ENCODE measurements at places on chromosomes 11 and 22.

DNA sequence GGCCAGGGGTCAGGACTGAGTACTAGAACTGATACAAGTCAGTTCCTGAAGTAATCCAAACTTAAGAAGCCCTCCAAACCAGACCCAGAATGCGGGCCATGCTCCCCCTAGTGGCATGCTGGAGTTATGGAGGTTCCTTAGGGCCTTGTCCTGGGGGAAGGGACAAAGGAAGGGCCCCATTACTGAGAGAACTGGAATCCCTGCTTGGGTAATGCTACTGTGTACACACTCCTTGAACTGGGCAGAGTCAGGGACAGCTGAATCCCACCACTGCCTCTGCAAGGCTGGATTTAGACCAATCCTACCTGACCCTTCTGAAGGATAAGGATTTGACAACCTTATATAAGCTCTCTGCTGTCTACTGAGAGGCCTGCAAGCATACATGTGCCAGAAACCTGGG is 97.3 kb upstream of the AKIP1 start:
- peak; percentile 34 for DNase-seq

DNA sequence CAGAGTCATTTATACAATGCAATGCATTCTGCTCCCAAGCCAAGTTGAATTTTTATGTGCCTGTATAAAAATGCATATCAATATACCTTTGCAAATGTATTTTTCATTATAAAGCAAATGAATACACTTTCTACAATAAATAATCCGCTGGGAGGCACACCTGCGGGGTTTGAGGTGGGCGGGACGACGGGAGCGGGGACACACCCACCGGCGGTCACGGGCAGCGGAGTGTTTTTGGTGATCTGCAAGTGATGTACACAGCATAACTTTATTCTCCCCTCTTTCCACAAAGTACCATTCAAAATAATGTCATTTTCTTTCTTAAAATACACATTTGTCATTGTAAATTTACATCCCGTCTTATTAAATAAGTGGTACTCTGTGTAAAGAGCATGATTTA is 54.1 kb downstream of the BRD1 start:
- no peak for DNase-seq

DNA sequence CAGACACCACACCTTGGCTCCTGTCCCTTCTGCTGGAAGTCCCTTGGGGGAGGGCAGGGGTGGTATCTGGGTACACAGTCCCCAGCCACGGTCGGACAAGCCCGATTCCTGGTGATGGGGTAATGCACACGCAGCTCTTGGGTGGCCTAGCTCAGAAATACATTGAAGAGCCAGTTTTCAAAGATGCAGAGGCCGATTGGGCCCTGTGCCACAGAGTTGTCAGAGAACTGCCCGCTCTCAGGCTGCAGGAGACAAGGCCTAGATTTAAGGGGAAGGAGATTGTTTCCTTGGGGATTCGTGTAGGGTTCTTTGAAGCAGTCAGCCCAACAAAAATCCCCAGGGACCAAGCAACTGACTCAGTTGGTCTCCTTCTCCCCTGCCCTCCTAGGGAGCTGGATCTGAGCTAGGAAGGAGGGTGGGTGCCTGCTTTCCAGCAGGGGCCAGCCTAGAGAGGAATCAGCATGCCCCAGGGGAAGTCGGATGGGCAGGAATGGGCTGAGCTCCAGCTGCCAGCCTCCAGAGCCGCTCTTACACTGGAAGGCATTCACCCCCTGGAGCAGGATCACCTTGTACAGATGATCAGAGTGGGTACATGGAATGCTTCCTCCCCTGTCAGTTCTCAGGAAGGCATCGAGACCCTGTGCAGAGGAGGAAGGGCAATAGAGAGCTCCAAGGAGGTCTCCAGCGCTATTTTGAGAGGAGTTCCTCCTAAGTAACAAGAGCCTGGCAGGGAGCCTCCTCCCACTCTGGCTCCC is 3.3 kb upstream of the SCN4B start:
- no peak for DNase-seq

- DNase-seq: no peak
Measured at GRCh38 chr11:75403983-75404658, 4.8 kb downstream of the RPS3 start.

- no peak for DNase-seq
Measured at GRCh38 chr11:114801773-114802172, 123.4 kb downstream of the NXPE2 start.

DNA sequence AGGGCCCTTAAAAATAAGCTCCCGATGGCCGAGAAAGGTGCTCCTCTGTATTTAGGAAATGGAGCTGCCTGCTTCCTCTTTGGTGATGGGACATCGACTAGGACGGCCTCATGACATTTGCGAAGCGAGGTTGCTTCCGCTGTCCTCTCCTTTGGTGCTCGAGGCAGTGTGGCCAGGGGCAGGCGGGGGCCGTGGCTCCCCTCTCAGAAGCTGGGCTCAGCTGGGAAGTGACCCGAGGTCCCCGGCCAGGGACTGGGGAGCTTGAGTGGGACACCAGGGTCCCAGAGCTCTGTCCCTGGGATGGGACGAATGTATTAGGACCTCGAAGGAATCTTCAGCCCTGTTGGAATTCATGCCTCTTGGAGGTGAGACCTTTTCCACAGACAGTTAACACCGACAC is 151.1 kb downstream of the CTTN start:
- no peak for DNase-seq

- DNase-seq: no peak
Measured at GRCh38 chr11:126499131-126499752, 143.8 kb downstream of the ST3GAL4 start.

GRCh38 chr11:69644071-69644961 is 3.4 kb downstream of the CCND1 start:
- DNase-seq: no peak

GRCh38 chr11:70883973-70884623 is 368.3 kb downstream of the SHANK2 start:
- no peak for DNase-seq

DNA sequence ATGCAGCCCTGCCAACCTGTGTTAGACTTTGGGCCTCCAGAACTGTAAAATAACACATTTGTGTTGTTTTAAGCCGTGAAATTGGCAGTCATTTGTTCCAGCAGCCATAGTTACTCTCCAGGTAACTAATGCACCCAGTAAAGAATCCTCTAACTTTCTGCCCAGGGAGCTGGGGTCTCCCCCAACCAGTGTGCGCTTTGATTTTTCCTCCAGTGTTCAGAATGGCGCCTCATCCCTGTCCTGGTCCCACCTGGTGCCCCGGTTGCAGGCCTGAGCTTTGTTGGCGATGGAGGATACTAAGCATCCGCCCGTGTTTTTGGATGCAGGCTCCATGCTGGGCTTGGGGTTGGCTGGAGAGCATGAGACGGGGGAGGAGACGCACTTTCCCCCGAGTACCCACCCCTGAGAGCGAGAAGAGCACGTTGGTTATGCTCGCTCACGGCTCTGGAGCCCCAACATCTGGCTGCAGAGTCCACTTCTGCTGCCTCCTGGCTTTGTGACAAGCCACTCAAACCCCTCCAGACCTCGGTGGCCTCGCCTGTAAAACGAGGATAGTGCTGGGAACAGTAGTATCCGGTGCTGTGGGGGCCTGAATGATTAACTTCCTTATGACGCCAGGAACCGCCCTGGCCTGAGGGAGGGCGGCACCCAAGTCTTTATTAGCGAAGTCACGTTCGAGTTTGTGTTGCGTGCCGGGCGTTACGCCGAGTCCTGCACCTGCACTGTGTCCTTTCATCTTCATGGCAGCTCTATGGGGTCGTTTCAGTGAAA is 25.8 kb downstream of the MRGPRD start:
- no peak for DNase-seq

DNA sequence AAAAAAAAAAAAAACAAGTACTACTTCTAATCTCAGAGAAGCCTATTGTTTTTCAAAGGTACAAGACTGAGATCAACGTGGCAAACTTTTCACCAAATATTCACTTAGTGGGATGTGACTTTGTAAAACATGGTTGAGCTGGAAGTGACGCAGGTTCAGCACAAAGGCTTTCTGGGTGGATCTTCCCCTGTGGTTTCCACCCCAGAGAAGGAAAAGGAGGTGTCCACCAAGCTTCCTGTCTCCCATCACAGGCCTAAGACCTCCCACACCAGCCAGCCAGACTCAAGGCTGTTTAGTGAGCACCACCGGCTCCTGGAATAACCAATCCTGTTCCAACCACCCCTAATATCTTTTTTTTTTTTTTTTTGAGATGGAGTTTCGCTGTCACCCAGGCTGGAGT is 5.7 kb downstream of the TMEM184B start:
- peak; percentile 24 for DNase-seq

DNA sequence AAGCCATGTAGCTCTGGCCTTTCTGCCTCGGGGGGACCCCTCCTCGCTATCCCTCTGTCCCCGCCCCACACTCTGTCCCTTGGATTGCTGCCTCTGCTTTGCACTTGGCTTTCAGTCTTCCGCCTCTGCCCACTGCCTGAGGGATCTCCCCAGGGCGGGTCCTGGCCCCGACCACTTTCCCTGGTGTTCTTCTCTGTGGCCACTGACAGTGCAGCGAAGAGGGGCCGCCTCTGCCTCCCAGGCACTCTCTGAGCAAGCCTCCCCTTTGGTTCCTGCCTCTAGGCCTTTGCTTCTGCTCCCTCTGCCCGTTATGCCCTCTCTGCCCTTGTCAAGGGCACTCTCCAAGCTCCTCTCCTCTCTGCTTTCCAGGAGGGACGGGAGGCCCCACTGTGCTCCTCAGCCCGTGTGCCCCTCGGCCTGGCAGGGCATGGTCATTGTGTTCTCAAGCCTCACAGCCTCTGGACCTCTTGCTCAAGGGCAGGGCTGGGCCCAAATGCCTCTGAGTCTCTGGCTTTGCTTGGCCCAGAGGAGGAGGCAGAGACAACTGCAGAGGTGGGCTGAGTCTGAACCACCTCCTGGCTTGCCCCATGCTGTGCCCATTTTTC is 5.5 kb upstream of the MPPED1 start:
- no peak for DNase-seq

GRCh38 chr11:101666916-101667315 is 83.1 kb upstream of the TRPC6 start:
- DNase-seq: no peak

DNA sequence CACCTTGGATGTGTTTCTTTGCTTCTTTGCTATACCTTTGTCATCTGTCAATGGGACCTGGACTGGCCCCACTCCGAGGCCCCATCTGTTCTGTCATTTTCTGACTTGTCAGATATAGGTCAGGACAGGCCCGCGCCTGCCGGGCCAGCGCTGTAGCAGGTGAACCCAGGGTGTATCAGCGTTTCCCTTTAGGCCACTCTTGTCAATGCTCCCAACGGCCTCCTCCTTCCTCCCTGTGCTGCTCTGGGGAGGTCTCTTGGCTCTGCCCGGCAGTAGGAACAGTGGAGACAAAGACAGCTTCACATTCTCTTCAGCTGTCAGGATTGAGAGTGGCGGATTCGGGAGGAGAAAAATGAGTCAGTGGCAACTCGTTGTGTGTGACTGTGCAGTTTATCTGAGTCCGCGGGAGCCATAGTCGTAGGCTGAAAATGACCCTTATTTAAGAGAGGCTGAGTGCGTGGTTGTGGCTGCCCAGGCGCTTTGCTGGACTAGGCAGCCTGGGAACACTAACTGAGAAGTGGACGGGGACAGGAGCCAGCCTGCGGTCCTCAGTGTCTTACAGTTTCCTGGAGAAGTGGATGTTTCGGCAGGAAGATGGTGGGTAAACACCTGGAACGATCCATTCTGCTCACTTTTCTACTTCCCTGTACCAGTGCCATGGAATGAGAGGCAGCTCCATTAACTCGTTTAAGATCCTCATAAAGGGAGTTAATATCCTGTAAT is 102.3 kb downstream of the PRR5L start:
- no peak for DNase-seq

- no peak for DNase-seq
Measured at GRCh38 chr22:24504956-24505736, 10.0 kb downstream of the UPB1 start.

DNA sequence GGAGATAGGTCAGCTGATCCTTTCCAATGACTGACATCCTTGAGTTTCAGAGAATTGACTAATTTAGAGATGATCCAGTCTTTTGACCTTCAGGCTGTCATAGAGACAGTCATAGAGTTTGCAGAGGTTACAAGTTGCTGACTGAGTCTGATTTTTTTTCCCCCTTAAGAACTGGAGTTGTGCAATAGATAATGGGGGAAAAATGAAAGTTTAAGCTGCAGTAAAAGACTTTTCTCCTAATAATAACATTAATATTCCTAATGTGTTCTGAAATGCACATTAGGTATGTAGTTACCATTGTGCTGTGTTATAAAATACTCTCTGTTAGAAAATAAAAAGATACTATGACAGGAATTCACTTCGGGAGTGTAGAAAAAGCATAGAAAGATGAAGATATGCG is 876.9 kb upstream of the RAG2 start:
- no peak for DNase-seq

- DNase-seq: no peak
Measured at GRCh38 chr11:11709447-11710239, 87.8 kb upstream of the GALNT18 start.

- DNase-seq: no peak
Measured at GRCh38 chr11:128580612-128581011, 6.7 kb downstream of the ETS1 start.

DNA sequence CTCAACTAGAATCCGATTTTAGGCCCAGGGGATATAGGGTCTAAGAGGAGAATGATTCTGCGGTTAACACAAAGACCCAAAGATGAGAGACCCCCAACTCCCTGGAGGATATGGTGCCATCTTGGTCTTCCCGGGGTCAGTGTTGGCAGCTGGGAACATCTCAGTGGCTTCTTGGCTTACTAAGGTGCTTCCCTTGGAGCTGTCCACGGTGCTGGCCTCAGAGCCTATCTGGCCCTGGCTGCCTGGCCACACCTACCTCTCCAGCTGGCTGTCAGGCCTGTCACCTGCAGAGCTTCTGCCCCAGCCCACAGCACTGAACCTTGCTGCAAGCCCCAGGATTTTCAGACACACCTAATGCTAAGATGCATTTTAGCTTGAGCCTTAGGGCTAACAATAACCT is 70.7 kb upstream of the THY1 start:
- no peak for DNase-seq

DNA sequence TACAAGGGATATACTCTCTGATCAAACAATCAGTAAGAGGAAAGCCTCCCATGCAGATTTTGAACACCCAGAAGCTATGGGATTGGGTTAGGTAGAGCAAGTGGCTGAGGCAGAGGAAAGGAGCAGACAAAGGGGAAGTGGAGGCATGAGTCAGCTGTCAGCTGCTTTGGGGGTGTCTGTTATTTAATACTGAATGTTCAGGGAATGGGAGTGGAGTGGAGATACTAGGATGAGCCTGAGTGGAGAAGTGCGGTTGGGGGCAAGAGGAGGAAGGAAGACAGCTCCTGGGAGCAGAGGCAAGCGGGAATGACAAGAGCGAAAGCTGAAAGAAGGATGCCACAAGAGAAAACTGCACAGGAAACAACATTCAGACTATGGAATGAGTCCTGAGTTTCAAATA is 22.7 kb upstream of the TMPRSS5 start:
- no peak for DNase-seq

- no peak for DNase-seq
Measured at GRCh38 chr22:26565889-26566288, 24.0 kb downstream of the TPST2 start.

GRCh38 chr11:91947215-91947820 is 277.3 kb upstream of the FAT3 start:
- DNase-seq: no peak

DNA sequence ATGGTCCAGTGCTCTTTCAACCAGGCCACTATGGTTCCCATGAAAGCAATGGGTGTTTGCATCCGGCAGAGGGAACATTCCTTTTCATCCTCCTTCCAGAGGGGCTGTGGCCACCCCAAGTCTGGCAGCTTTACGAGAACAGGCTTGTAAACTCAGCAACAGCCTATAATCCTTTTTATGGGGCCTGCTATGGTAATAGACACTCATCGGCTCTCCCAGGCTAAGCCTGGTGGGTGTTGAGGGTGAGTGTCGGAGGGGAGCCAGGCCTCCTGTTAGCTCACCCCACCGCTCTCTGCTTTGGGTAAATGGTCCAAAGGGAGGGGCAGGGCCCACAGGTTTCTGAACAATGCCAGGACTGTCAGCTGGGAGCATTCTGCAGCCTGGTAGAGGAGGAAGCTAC is 111.6 kb upstream of the CD82 start:
- DNase-seq: no peak
